Cerebellar nuclear complex (tissue), 1 donor: ENCODE measurements at places on chromosomes 13 and 19.
A peak's percentile ranks its signal among the peaks of the same experiment; 100 is the strongest.

DNA sequence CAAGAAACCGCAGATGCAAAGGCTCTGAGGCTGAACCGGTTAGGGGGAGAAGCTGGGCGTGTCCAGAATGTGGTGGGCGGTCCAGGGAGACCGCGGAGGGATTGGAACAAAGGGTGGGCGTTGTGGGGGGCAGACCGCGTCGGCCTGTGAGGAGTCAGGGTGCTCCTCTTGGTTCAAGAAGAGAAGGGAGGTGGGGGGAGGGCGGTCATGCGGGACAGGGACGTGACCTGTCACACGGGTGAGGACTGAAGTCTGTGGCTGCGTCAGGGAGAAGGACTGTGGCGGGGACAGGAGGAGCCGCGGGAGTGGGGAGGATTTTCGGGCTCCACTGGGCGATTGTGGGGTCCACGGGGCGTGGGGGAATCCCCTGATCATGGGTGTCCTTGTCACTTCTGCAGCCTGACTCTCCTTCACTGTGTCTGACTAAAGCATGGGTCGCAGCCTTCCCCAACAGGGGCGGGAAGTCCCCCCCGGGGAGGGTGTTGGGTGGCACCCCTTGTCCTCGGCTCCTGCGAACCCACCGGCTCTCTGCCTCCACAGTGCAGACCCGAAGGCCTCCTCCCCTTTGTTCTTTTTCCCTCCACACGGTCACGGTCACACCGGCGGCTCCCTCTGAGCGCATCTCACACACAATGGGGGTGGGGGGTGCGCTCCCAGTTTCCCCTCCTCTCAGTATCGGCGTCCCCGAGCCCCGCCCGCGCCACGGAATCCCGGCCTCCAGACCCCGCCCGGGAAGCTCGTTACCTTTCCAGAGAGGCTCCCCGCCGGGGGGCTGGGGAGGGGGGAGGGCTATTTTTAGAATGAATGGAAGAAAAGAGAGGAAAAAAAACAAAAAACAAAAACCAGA lies 16.4 kb upstream of the KCNN1 start:
- no peak for DNase-seq

DNA sequence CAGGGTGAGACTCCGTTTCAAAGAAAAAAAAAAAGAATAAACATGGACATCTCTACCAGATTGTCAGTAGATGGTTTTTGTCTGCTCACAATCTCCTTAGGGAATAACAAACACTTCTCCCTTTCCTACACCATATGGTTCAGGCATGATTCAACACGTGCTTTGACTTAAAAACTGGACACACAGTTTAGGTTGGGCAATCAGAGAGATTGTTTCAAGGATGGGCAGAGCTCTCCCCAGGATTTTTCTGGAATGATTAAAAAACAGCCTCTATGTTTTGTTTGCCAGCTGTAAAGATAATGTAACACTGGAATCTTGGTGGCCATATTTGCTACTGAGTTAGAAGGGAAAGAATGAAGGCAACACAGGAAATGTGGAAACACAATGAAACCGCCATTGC lies 150.1 kb upstream of the TSC22D1 start:
- DNase-seq: no peak

GRCh38 chr13:56923626-56924140 lies 217.0 kb upstream of the PRR20A start:
- DNase-seq: no peak

DNA sequence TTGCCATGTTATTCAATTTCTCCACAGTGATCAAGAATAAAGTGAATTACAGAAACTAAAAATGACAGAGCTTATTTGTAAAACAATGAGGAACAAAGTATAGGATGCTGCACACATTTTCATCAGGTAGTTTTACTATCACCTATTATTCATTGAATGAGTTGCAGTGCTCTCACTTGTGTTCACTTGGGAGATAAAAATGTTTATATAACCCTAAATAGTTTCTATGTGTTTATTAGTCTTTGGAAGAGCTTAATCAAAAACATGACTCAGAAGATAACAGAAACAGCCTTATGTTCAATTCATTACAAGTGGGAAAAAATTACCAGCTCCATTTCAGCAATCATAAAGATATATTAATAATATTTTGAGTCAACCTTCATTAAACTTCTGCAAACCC lies 796.2 kb downstream of the SLITRK1 start:
- no peak for DNase-seq

DNA sequence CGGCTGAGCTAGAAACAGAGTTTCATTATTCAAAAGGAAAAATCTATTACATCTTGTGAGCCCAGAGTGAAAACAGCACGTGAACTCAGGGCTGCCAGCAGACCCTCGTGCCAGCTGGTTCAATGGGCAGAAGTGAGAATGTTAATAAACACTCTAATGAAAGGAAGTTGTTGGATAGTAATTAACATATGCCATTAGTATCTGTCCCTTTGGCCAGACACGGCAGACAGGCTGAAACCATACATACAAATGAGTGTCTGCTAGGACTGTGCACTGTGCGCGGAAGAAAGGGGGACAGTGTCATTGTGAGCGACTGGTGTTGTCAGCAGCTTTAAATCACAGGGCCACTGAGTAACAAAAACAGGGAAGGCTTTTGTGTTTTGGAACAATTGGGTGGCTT lies 121.9 kb upstream of the TSC22D1 start:
- no peak for DNase-seq

GRCh38 chr13:75329723-75330122 lies 152.2 kb downstream of the TBC1D4 start:
- no peak for DNase-seq

GRCh38 chr19:45578861-45579260 lies 5.7 kb downstream of the OPA3 start:
- DNase-seq: no peak

- DNase-seq: no peak
These were observed 63.5 kb upstream of the TEX29 start for GRCh38 chr13:111256946-111257345.

DNA sequence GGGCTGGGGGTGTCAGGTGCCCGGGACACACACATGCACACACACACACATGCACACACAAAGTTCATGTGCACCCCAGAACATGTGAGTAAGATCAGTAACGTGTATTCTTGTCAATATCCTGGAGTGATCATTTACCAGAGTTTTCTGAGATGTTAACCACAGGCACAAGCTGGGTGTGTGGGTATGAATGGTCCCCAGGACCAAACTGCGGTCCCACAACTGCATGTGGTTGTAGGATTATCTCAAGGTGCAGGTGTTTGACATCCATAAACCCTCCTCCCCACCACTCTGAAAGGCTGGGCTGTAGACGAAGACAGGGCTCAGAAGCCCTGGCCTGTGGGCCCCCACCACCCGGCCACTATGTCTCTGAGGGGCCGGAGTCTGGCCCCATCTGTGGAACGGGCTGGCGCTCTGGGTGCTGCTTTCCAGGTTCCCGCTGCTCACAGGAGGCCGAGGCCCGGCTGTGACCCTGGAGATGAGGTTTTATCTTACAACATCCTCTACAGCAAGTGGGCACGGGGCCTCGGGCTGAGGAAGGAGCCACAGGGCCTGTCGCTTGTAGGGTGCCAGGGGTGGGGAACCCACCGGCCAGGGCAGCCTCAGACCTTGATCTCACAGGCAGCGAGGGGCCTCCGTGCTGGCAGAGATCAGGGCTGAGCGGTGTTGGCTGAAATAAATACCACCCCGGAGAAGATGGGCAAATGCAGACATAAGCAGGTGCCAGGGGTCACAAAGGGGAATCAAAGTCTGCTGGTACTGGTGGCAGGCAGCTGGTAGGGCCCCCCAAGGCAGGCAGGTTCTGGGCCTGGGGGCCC lies 4.3 kb downstream of the F2RL3 start:
- DNase-seq: no peak

DNA sequence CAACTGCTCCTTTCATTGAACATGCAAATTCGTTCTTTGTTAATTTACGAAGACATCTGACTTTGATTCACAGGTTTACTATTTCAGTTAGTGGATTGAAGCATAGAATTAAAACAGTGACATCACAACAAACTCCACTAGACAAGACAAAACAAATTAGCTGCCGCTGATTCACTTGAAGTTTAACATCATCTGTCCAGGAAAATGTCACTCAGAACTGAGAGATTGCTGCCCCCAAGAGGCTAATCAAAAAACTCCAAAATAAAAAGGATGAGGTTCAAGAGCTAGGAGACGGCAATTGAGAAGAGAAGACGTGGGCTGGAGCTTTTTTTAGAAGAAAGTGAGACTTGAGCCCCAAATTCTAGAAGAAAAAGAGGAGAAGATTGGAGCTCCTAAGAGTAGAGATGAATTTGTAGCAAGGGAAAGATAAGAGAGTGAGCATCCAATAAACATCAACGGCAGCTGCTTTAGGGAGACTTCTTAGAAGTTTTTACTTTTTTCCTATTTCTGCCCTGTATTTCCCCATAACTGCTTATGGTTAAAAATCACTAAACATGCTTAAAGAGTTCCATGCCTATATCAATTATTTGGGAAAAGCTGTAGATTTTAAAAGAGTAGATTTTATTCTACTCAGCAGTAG lies 40.8 kb upstream of the TPP2 start:
- DNase-seq: peak; percentile 64

DNA sequence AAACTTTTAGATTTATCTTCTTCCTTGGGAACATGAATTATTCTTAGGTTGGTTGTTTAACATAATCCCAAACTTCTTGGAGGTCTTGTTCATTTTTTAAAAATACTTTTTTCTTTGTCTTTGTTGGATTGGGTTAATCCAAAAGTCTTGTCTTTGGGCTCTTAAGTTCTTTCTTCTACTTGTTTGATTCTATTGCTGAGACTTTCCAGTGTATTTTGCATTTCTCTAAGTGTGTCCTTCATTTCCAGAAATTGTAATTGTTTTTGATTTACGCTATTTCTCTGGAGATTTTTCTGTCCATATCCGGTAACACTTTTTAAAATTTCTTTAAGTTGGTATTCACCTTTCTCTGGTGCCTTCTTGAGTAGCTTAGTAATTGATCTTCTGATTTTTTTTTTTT lies 9.8 kb upstream of the KLK15 start:
- no peak for DNase-seq

DNA sequence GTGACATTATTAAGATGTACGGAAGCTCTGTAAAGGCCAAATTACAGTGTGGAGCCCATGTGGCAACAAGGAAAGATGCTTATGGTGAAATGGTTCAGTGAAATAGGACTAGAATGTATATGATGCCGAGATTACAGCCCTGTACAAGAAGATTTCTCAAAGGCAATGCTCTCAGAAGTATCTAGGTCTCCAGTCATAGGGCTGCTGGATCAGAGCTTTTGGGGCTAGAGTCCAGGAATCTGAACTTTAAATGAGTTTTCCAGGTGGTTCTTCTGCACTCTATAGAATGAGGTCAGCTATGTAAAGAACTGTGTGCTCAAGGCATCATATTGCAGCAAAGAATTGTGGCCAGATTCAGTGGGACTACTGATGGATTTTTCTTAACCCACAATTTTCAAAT lies 75.4 kb upstream of the STK24 start:
- DNase-seq: no peak

DNA sequence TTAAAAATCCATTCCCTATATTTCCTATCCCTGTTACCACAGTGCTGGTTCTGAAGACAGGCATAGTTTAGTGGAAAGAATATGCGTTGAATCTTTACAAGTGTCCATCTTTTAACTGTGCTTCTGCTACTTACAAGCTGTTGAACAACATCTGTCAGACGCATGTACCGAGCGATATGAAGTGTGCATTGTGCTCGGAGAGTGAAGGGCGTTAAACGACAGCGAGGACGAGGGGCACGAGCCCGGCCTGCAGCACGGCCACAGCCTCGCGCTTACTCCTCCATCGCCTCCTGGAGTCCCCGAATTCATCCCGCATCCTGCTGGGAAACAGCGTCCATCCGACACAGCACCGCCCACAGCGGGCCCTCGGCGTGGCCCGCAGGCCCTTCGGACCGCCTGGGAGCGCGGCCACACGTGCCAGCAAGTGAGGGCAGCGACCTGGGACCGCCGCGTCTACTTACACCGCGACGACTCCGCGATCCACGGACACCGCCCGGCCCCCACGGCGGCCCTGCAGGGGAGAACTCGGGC lies 514 bp downstream of the PCID2 start:
- DNase-seq: no peak

DNA sequence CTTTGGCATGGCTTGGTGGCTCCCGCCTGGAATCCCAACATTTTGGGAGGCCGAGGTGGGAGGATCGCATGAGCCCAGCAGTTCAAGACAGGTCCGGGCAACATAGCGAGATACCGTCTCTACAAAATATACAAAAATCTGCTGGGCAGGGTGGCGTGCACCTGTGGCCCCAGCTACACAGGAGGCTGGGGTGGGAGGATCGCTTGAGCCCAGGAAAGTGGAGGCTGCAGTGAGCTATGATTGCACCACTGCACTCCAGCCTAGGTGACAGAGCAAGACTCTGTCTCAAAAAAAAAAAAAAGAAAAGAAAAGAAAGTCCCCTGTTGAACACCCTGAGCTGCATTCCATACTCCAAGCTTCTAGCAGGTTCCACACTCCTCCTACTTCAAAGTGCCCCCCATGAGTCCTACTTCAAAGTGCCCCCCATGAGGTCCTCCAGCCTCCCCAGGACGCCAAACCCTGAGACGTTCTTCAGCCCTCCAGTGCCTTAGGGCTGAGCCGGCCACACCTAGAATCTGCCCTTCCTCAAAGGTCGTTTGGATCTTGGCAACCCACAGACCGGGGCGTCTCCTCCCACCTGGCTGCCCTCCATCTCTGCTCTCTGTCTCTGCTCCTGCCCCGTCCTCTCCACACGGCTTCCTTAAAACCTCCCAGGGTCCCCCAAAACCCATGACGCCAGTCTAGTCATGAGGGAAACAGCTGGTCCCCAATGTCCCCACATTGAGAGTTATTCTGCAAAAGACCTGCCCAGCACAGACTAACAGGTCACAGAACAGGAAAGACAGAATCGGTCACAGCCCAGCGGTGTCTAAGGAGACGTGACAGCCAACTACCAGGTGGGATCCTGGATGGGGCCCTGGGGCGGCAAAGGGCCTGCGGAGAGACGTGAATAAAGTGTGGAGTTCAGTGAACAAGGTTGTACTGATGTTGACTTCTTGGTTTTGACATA lies 4.8 kb downstream of the TJP3 start:
- no peak for DNase-seq

DNA sequence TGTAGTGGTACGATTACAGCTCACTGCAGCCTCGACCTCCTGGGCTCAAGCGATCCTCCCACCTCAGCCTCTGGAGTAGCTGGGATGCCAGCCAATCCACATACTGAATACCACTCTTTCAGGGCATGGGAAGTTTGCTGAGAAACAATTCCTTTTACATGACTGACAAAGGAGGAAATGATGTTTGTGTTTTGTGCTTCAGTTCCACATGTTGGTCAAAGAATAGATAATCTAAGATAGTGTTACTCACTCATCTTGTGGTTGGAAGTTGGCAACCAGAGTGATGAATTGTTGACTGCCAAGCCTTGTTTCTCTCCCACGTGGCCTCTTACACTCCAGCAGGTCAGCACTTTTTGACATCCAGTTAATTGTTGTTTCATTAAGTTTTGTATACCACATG lies 7.6 kb downstream of the MBD3L2B start:
- DNase-seq: no peak

GRCh38 chr19:37226248-37226647 lies 8.2 kb downstream of the ZNF383 start:
- no peak for DNase-seq
